ENCODE measurements at places on chromosomes 3 and 15.

- DNase-seq, result no peak
Observed at GRCh38 chr15:29135309-29135657, 134.3 kb downstream of the NSMCE3 start.

DNA sequence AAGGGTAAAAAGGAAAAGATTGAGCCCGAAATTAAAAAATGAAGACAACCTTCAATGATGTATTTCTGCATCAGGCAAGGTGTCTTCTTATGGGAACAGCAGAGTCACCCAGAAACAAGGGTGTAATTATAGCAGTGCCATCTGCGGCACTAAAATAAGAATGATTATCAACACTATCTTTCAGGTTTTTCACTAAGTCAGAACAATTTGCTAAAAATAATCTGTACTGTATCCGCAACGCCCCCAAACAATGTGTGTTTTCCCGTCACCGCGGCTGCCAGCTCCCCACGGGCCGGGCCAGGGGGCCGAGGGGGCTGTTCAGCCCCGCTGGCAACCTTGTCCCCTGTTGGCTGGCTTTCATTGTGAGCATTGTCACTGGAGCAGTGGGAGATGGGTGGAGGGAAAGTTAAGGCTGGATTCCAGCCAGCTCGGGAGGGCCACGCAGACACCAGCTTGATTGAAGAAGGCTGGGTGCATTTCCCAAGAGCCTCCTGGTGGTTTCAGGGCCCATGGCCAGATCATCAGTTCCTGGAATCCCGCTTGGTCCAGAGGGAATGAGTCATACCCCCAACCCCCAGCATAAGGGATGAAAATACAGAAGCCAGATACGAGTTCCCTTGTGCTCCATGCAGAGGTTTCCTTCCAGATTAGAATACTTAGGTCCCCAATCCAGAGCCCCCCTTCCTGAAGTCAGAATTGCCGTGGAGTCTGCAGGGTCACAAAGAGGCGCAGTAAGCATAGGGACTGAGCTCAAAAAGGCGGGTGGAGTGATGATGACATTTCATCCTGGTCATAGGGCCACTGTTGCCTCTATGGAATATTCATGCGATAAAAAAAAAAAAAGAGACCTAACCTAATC is 90.2 kb upstream of the KLF13 start:
- DNase-seq, result peak; percentile 74

GRCh38 chr3:58131101-58131825 is 79.5 kb downstream of the DNASE1L3 start:
- no peak for DNase-seq

GRCh38 chr3:128807186-128807830 is 72.1 kb upstream of the ACAD9 start:
- no peak for DNase-seq

DNA sequence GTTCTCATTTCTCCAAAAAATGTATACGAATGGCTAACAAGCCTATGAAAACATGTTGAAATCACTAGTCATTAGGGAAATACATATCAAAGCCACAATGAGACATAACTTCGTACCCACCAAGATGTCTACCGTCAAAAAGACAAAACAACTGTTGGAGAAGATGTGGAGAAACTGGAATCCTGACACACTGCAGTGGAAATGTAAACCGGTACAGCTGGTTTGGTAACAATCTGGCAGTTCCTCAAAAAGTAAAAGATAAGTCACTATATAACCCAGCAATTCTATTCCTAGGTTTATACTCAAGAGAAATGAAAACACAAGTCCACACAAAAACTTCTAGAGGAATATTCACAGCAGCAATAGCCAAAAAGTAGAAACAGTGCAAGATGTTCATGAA is 7.0 kb downstream of the SCAPER start:
- no peak for DNase-seq

- no peak for DNase-seq
Observed at GRCh38 chr15:31439328-31439727, 112.7 kb downstream of the KLF13 start.

DNA sequence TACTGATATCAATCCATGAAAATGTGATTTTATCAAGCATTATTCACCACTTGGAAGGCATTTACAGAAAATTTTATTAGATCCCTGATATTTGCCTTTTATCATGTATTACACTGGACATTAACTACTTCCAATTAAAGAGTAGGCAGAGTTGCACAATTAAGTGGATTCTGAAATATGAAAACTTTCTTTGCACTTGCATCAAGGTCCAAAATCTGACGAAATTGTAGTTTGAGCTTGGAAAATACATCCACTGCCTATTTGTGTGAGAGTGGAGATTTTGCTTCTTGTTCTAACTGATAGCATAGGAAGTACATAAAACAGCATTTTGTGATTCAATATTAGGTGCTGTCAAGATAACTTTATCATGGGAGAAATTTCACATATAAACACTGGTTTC is 49.6 kb upstream of the SLC12A8 start:
- DNase-seq, result no peak

- DNase-seq, result peak; percentile 36
Observed at GRCh38 chr3:46866720-46867549, 3.7 kb upstream of the MYL3 start.

GRCh38 chr3:71041371-71041770 is 542.2 kb downstream of the FOXP1 start:
- DNase-seq, result no peak

- DNase-seq, result no peak
Observed at GRCh38 chr15:94205366-94205765, 26.0 kb upstream of the MCTP2 start.

- no peak for DNase-seq
Observed at GRCh38 chr3:159733194-159733860, 255.3 kb upstream of the IL12A start.
